ENCODE measurements at places on chromosomes 3 and 15. TPM values are rescaled to one million over a fixed set of nuclear protein-coding genes. Genes with fewer than 3 reads are reported as not detected.

C3orf22 gene
- total RNA-seq: not detected

RTP3 gene
- total RNA-seq: not detected

AHSG gene
- total RNA-seq: not detected

SEMA3F gene
- 16.5 TPM for total RNA-seq

KCNMB3 gene
- 1.9 TPM for total RNA-seq

PLCB2 gene
- total RNA-seq: 0.38 TPM

HRG gene
- not detected for total RNA-seq

ALS2CL gene
- 13.2 TPM for total RNA-seq

FAM162A gene
- total RNA-seq: 43.3 TPM

MST1 gene
- total RNA-seq: 3.3 TPM

MYLK gene
- total RNA-seq: 20.5 TPM

RAB6B gene
- not detected for total RNA-seq

MKRN2OS gene
- total RNA-seq: 0.60 TPM

ROPN1B gene
- 1.5 TPM for total RNA-seq

CHST13 gene
- total RNA-seq: 0.05 TPM

RTP4 gene
- 0.23 TPM for total RNA-seq

BSN gene
- not detected for total RNA-seq

AMIGO3 gene
- 2.7 TPM for total RNA-seq

MESP1 gene
- total RNA-seq: 0.71 TPM

INTS14 gene
- total RNA-seq: 51.8 TPM

GAP43 gene
- total RNA-seq: not detected

COL6A5 gene
- total RNA-seq: not detected

SLC4A7 gene
- total RNA-seq: 19.6 TPM

GOLGA6L7 gene
- not detected for total RNA-seq

WDR93 gene
- 0.08 TPM for total RNA-seq

TEX55 gene
- total RNA-seq: not detected

ADAMTS9 gene
- not detected for total RNA-seq

FANCD2OS gene
- total RNA-seq: not detected

CMTM7 gene
- total RNA-seq: 20.2 TPM

BCL2A1 gene
- total RNA-seq: not detected

DCLK3 gene
- not detected for total RNA-seq

FGF12 gene
- not detected for total RNA-seq

FXR1 gene
- 44.9 TPM for total RNA-seq

BNC1 gene
- total RNA-seq: not detected

ZNF860 gene
- total RNA-seq: 3.9 TPM

SERINC4 gene
- not detected for total RNA-seq

FOXL2NB gene
- total RNA-seq: not detected

SEMA3B gene
- 94.2 TPM for total RNA-seq

CFAP91 gene
- total RNA-seq: not detected

CLDN16 gene
- total RNA-seq: not detected

NUP210 gene
- 77.2 TPM for total RNA-seq

TAGLN3 gene
- total RNA-seq: 0.08 TPM

PLSCR5 gene
- total RNA-seq: not detected

ATP13A5 gene
- not detected for total RNA-seq

MAP4 gene
- 45.7 TPM for total RNA-seq

DPPA4 gene
- not detected for total RNA-seq

IL20RB gene
- total RNA-seq: 3.4 TPM

ALDH1L1 gene
- 4.9 TPM for total RNA-seq

FAM3D gene
- 50.2 TPM for total RNA-seq

DPPA2 gene
- total RNA-seq: not detected

LRRC2 gene
- total RNA-seq: 0.52 TPM

AGBL1 gene
- not detected for total RNA-seq

PIERCE2 gene
- 0.86 TPM for total RNA-seq

SMAD3 gene
- 82.5 TPM for total RNA-seq

CISH gene
- total RNA-seq: 0.73 TPM

GOLGA6L4 gene
- total RNA-seq: 0.48 TPM

Data from HT-29 (cell line).